Liver (tissue), 10 donors: ENCODE measurements at places on chromosomes 2 and 18. TPM values are rescaled to one million over a fixed set of nuclear protein-coding genes. Genes with fewer than 3 reads are reported as not detected.

Gene DHRS9
- 0.25 TPM for polyA plus RNA-seq

DNA sequence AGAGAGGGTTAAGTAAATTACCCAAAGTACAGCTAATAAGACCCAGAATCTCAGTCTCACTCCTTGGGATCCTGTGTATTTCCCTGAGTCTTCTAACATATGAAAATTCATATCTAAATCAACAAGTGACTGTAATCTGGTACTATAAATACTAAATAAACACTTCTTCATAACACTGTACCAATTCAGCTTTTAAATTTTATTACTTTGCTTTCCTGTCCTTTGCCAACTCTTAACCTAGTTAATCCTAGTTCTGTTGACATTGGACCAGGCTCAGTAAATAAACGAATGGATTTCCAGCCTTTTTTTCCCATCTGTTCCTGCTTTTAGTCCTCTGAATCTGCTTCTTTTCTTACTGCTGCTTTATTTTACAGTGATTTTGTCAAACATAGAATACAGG is 13.8 kb downstream of the MRPL35 start:
- no peak for DNase-seq
- no peaks in the 10 kb centered on the region for H3K27me3 ChIP-seq
- H3K36me3 ChIP-seq: peaks cover 11% of the 10 kb centered on the region
- no peak overlapping the region for H3K27ac ChIP-seq
- H3K4me1 ChIP-seq: peaks cover 27% of the 10 kb centered on the region
- no peak overlapping the region for H3K4me3 ChIP-seq

DNA sequence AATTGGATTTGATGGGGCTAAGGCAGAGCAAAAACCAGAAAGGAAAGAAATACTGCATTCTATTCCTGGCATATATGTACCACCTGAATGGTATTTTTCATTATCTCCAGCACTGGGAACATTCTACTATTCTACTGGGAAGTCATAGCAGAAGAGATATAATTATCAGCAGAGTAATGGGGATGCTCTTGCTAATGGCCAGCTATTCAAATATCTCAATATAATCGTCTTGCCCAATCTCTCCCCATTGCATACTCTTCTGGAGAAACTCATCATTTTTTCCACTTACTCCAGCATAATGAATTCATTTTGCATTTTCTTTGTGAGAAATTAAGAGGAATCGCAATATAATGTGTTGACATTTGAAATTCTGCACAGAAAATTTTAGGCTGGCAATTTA is 1794.7 kb upstream of the PIK3C3 start:
- no peak overlapping the region for H3K27ac ChIP-seq
- no peak overlapping the region for H3K4me3 ChIP-seq
- H3K4me1 ChIP-seq: no peaks in the 10 kb centered on the region
- no peaks in the 10 kb centered on the region for H3K36me3 ChIP-seq

DNA sequence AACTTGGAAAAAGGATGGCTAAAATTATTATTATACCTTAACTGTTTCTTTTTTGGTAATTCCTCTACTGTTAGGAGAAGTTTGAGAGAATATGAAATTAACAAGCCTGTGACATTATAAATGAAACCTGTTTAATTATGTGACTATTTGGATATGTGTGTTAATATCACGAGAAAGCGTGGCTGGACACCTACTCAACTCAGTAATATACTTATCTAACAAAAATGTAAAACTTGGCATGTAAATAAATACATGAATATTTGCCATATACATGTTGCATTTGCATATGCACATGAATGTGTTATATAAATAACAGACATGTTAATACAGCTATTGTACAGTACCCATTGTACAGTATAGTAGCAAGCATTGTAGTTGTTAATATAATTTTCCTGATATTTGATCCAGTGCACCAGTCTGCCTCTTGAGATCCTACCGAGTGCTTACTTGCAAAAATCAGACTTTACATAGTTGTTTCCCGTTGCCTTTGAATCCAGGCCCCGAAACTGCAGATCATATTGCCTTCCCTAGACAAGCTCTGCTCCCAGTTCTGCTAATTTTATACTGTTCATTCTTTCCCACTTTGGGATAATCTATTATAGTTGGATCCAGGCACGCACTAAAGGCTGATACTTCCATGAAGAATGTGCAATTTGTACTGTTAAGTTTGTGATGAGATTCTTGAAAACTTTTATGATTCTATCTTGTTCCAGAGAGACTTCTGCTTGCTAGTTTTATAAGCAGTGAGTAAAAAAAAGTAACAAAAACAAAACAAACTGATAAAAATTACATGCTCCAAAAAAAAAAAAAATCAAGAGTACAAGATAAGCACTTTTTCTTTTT is 395.6 kb downstream of the ARHGAP15 start:
- no peaks in the 10 kb centered on the region for H3K36me3 ChIP-seq
- H3K27me3 ChIP-seq: no peaks in the 10 kb centered on the region
- no peaks in the 10 kb centered on the region for H3K4me1 ChIP-seq
- no peak for DNase-seq
- no peak overlapping the region for H3K27ac ChIP-seq

DNA sequence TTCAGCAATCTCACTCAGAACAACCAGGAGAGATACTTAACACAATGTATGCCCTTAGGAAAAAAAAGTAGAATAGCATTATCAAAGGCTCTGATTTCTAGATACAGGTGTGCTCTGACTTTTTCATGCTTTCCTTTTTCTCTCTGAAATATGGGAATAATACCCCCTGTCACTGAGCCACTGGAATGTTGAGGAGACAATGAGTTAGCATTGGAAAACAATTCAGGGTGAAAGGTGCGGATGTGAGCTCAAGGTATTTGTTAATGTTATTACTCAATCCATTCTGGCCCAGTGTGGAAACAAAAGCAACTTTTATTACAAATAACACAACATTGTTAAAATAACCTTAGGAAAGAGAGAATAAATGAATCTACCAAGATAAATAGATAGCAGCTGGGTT is 228.0 kb downstream of the IKZF2 start:
- no peaks in the 10 kb centered on the region for H3K27me3 ChIP-seq
- no peak overlapping the region for H3K4me3 ChIP-seq
- no peaks in the 10 kb centered on the region for H3K4me1 ChIP-seq
- no peak overlapping the region for H3K27ac ChIP-seq
- no peaks in the 10 kb centered on the region for H3K36me3 ChIP-seq
- no peak for DNase-seq

GRCh38 chr2:106358081-106358480 is 110.1 kb downstream of the RGPD3 start:
- peaks cover 9% of the 10 kb centered on the region for H3K4me1 ChIP-seq
- H3K27ac ChIP-seq: no peak overlapping the region
- DNase-seq: no peak

Gene TMEM178A
- polyA plus RNA-seq: 0.21 TPM
